ENCODE measurements at places on chromosomes 3 and 15. TPM values are rescaled to one million over a fixed set of nuclear protein-coding genes. Genes with fewer than 3 reads are reported as not detected.

Gene SEMA3G
- under 0.01 TPM for total RNA-seq

Gene BSN
- under 0.01 TPM for total RNA-seq

Gene CNTN6
- not detected for total RNA-seq

Gene SYNM
- total RNA-seq, result 0.26 TPM

DNA sequence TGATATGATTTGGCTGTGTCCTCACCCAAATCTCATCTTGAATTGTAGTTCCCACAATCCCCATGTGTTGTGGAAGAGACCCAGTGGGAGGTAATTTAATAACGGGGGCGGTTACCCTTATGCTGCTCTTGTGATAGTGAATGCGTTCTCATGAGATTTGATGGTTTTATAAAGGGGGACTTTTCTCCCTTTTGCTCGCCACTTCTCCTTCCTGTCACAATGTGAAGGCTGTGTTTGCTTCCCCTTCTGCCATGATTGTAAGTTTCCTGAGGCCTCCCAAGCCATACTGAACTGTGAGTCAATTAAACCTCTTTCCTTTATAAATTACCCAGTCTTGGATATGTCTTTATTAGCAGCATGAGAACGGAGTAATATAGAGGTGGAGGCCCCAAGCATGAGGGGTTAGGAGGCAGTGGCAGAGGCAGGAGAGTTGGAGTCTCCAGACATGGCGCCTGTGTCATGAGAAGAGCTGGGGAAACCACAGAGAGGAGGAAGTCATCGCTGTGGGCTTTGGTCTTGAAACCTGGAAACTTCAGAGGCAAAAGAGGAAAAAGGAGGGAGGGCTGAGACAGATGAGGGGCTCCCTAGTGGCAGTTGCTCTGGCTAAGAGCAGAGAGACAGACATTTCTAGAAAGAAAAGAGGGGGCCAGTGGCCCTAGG is 107.8 kb upstream of the VEPH1 start:
- DNase-seq, result no peak

- no peak for DNase-seq
Measured at GRCh38 chr3:3589715-3590130, 209.5 kb upstream of the LRRN1 start.

GRCh38 chr3:161083131-161083530 is 22.0 kb downstream of the B3GALNT1 start:
- DNase-seq, result no peak

- DNase-seq, result no peak
Measured at GRCh38 chr15:31098491-31098917, 3.0 kb downstream of the TRPM1 start.

GRCh38 chr15:32766101-32766500 is 48.3 kb downstream of the GREM1 start:
- DNase-seq, result no peak

- DNase-seq, result no peak
Measured at GRCh38 chr3:50294492-50295403, 2.5 kb upstream of the IFRD2 start.

All from bronchial epithelial cell (primary cell).